ENCODE measurements at places on chromosomes 1 and 21.
A peak's percentile ranks its signal among the peaks of the same experiment; 100 is the strongest.

- no peak for DNase-seq
Measured at GRCh38 chr1:9848022-9848421, 24.3 kb upstream of the CLSTN1 start.

DNA sequence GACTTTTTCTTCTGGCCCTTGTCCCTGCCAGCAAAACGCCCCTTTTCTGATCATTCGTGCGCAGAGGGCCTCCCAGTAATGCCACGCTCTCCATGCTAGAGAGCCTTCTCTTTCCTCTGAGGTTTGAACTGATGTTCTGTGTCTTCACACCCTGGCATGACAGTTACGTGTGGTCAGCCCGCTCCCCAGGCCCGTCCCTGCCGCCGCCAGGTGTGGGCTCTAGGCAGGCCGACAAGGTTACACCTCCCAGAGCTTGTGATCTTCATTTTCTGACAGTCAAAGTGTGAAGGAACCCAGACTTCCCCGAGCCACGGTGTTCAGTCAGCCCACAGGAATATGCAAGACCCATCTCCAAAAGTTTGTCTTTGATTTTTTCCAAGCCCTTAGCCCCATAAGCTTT, 265.6 kb downstream of the TM2D1 start:
- no peak for DNase-seq

DNA sequence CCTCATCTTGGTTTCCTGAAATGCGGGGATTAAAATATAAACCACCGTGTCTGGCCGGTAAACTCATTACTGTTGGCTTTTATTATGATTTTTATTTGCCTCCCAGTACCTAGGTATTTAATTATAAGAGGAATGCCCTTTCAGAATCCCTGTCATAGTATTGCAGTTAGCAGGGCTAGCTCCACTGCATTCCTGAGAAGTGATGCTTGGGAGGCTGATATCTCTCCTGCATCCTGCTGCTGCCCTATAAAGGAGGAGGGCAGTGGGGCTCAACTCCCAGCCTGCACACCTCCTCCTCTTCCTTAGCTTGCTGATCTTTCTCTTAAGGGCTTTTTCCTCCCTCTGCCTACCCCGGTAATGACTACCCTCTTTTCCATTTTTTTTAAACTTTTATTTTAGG, 19.9 kb upstream of the DISC1 start:
- peak; percentile 45 for DNase-seq

DNA sequence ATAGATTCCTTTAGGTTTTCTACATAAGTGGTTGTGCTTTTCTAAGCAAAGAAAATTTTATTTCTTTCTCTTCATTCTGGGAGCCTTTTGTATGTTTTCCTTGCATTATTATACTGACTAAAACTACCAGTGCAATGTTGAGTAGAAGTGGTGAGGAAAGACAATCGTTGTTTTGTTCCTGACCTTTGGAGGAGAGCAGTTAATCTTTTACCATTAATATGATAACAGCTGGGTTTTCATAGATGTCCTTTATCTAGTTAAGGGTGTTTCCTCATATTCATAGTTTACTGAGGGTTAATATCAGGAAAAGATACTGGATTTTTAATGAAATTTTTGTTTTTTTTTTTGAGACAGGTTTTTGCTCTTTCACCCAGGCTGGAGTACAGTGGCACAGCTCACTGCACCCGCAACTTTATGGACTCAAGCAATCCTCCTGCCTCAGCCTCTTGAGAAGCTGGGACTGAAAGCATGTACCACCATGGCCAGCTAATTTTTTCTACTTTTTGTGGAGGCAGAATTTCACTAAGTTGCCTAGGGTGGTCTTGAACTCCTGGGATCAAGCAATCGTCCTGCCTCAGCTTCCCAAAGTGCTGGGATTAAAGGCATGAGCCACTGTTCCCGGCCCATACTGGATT, 9.0 kb upstream of the KCTD3 start:
- DNase-seq: no peak

DNA sequence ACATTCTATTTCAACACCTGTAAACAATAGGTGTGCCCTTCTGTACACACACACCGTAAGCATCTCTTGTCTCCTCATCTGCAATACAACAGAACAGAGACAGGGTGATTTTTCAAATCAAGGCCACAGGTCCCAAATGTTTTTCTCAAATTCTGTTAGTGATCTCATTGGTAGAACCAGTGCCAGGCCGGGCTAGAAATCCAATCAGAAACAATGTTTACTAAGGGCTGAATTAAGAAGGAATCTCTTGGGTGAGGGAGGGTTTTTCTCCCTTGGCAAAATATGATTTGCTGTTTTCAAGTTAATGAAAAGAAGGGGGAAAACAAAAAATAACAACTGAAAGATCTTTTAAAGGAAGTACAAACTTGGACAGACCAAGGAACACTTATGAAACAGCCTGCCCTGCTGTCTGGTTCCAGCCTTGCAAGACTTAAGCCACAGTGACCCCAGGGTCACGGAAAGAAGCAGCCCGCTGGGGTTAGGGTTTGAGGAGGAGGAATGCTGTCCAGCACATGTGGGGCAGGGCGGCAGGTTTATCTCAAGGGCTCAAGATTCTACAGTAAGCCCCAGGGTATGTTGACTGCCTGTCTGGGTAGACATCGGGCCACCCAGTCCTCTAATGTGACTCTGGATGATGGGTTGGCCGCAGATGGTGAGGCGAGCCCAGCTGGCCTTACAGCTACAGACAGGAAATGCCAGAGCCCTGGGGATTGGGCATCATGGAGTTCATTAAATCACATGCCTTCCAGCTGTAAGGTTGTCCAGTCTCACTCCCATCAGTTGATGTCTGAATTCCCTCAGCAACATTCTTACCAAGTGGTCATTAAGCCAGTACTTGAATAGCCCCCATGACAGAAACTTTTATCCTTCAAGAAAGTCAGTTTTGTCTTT, 73.3 kb upstream of the SLC44A3 start:
- DNase-seq: no peak

DNA sequence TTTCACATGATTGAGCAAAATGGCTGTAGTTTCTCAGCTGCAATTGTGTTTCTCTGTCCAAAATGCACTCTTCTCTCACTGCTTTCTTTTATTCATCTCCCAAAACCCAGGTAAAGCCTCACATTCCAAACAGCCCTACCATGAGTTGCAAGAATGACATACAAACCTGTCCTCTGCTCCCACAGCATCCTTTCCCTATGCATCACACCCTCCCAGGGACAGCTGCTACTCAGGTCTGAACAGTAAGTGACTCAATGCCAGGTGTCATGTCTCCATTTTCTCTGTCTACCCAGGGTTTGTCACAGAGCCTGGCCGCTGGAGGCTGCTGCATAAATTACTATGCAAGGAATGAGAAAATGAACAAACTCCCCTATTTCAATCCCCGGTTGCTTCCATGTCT, 118.5 kb downstream of the PLD5 start:
- no peak for DNase-seq

DNA sequence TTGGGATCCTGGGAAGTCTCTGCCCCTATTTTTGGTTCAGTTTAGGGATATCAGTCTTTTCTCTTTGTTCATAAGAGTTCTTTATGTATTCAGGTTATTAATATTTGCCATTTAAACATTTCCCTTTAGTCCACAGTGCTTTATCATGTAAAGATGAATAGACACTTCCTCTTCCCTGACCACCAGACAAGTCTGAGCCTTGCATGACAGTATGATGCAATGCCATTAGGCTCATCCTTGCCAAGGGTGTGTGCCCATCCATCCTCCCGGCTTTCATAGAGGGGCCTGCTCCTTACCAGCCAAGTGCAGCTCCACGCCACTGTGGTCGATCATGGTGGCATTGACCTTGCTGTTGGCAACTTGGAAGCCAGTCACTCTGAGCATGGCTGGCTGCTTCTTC, 52.1 kb downstream of the ZSCAN20 start:
- DNase-seq: no peak

DNA sequence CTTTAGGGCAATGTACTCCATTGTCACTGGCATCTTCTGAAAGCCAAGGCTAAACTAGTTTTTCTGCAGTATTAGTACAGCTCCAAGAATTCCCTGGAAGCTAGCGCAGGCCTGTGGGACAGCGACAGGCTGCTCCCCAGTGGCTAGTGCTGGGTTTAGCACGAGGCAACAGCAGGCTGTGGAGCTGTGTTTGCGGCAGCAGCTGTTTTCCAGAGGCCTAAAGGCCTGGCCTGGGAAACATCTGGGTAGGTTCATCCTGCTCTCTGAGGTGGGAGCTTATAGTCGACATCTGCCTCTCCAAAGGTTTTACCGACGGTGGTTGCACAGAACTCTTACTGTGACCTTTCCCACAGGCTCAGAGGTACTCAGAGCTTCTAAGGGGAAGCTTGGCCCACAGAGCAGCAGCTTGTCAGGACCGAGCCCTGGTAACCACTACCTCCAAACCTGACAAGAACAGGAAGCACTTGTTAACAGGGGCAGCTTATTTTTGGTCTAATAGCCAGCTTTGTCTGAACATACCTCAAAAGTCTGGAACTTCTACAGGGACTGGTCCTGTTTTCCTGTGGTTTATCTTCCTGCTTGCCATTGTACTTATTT, 17.2 kb downstream of the CC2D1B start:
- peak; percentile 48 for DNase-seq

- DNase-seq: peak; percentile 55
Measured at GRCh38 chr1:173023343-173023742, 27.4 kb downstream of the TNFSF18 start.

GRCh38 chr1:221449194-221449593, 292.7 kb downstream of the DUSP10 start:
- no peak for DNase-seq

- DNase-seq: no peak
Measured at GRCh38 chr1:156386949-156387869, 18.2 kb downstream of the RHBG start.

GRCh38 chr1:235027862-235028250, 100.8 kb downstream of the TOMM20 start:
- DNase-seq: no peak

DNA sequence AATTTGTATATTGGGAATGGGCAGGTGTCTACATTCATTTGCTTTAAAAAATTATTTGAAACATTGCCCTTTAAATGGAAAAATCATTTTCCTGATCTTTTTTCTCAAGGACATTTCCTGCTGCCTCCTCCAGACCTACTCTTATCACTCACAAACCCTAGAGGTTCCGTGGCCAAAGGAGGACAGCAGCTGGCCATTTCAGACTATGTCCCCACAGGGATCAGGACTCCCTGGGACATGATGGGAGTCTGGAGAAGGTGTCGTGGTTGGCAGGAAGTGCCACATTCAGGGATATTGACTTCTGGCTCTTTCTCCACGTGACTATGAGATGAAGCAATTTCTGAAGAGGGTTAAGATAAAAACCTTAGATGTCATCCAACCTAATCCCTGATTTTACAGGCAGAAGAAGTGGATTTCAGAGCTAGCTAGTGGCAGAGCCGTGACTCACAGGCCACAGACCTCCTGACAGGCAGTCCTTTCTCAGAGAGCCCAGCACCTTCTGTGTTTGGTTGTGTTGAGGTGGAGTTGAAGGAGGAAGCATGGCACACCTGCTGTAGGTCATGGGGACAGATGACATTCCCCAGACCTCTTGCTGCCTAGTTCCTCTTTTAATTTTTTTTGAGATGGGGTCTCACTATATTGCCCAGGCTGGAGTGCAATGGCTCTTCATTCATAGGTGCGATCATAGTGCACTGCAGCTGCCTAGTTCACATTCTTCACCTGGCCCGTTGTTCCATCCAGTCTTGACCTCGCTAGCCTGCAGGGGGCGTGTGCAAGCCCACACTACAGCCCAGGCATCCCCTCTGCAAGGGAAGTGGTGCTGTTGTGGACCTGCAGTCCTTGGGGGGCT, 25.5 kb upstream of the IL10 start:
- DNase-seq: peak; percentile 25

GRCh38 chr1:197197430-197197997, 51.0 kb upstream of the ASPM start:
- DNase-seq: no peak

DNA sequence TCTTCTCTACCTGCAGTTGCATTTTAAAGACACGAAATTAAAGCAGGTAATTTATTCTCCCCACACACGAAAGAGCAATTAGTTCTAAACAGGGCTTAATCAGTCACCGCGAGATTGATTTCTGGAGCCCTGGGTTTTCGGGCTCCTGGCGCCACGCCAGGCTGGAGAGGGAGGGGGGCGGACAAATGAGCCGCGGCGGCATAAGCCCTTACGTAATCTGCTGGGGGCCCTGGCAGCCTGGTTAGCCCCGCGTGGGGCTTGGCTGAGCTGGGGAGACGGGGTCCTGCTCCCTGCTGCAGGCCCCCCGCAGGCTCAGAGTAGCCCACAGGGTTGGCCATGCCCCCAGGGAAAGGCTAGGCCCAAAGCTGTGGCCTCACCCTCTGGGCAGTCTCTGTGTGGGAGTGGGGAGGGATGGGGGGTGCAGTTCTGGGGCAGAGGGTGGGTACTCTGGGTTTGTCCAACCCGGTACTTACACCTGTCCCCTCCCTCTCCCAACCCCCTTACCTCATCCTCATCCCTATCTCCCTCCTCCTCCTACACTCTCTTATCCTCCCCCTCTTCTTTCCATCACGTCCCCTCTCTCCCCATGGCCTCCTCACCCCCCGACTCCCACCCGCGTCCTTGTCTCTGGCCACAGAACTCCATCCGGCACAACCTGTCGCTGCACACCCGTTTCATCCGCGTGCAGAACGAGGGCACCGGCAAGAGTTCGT, 19.9 kb downstream of the FOXO6 start:
- no peak for DNase-seq

DNA sequence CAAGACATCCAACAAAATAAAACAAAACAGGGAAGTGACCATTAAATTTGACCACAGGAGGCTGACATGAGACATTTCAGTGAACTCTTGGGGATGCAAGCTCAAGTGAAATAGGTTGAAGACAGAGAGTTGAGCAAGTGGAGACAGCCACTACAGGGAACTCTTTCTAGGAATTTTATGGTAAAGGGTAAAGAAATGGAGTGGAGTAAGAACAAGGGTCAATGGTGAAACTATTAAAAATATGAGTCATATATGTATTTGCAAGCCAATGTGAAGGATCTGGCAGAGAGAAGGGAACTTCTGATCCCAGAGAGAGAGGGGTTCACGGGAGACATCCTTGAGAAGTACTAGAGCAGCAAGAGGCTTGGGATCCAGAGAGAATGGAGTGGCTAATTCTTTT, 9.1 kb upstream of the TRABD2B start:
- DNase-seq: no peak

- DNase-seq: no peak
Measured at GRCh38 chr1:28613175-28613574, 21.1 kb downstream of the RAB42 start.

DNA sequence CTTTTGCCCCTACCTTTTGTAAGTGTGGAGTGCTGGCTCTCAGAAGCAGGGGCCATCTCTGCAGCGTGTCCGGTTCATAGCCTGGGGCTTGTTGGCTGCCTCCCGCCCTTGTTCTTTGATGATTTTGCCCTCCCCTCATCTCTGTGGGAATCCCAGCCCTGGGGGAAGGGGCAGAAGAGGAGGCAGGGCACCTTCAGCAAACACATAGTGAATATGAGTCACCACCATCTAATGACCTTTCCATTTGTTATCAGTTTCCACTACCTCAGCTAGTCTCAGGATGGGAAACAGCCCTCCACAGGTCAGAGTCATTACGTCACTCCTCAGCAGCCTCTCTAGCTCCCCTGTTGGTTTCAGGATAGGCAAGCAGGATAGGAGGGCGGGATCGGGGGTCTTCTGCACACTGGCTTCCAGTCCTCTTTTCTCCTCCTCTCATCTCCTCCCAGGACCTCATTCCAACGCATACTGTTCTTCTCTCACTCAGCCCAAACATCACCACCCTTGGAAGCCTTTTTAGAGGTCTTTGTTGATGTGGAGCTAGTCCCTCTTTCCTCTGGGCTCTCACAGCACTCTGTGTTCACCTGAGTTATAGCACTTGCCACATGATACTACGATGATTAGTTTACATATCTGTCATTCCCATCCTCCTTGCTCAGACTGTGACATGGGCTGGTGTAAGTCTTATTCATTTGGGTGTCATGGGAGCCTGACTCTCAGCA, 15.8 kb downstream of the GADD45A start:
- DNase-seq: peak; percentile 57

Data from ELR (cell line).